ENCODE measurements at places on chromosomes 2 and 18.

DNA sequence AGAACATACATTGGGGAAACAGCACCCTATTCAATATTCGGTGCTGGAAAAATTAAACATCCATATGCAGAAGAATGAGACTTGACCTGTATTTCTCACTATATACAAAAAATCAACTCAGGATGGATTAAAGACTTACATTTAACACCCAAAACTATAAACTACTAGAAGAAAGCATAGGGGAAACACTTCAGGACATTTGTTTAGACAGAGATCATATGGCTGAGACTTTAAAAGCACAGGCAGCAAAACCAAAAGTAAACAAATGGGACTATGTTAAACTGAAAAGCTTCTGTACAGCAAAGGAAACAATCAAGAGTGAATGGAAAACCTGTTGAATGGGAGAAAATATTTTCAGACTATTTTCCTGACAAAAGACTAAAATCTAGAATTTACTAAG is 1694.1 kb upstream of the CELF4 start:
- no peak for DNase-seq

DNA sequence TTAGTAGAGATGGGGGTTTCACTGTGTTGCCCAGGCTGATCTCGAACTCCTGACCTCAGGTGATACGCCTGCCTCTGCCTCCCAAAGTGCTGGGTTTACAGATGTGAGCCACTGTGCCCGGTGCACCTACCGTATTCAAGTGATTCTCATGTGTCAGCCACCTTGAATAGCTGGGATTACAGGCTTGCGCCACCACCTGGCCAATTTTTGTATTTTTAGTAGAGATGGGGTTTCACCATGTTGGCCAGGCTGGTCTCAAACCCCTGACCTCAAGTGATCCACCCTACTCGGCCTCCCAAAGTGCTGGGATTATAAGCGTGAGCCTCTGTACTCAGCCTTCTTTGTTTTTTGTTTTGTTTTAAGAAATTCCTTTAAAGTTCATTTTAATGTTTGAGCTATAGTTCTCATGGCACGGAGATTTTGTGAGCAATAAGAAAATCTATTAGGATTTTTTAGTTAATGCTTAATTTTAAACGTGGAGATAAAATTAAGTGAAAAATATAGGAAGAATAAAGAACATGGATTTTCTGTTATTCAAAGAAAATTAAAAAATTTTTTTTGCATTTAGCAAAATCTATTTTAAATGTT is 242.6 kb downstream of the PHLPP1 start:
- peak; percentile 65 for DNase-seq

DNA sequence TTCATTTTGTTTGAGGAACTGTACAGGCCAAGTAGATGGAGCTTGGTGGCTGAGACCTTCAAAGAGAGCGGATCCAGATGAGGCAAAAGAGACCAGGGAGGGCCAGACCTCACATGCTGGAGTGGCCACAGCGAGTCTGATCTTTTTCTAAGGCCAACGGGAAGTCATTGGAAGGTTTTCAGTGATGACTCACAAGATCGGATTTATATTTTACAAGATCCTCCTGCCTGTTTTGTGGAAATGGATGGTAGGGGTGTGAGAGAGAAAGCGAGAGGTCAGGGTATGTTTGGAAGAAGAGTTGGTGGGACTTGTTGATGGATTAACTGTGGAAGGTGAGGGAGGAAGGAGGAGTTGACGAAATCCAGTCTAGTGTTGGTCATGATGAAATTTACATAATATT is 44.6 kb upstream of the TUBA3D start:
- DNase-seq = no peak

- peak; percentile 28 for DNase-seq
Observed at GRCh38 chr2:182133195-182133891, 147.7 kb downstream of the PPP1R1C start.

GRCh38 chr2:176317623-176318065 is 48.4 kb downstream of the MTX2 start:
- DNase-seq = no peak

GRCh38 chr18:22469926-22470247 is 52.2 kb upstream of the CTAGE1 start:
- peak; percentile 52 for DNase-seq

GRCh38 chr2:157174321-157174720 is 83.2 kb upstream of the GALNT5 start:
- no peak for DNase-seq

GRCh38 chr2:222613715-222614331 is 42.1 kb downstream of the FARSB start:
- peak; percentile 82 for DNase-seq

DNA sequence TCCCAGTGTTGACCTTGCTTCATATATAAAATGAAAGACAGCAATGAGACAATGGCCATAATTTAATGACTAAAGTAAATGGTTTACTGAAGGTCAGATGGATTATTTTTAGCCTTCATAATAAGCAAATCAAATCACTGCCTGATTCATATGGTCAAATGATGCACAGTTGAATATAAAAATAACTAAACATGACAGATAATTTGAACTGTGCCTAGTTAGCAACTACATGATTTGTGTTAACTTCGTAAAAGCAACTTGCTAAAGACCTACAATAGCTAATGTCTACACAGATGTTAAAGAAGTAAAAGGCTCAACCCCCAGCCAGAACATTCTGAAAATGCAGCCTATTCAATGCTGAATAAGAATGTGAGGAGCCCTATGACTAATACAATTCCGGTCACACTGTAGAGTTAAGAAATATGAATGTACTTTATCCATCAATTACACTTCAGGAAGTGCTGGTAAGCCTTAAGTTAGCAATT is 590.8 kb upstream of the CDH2 start:
- DNase-seq = peak; percentile 87

DNA sequence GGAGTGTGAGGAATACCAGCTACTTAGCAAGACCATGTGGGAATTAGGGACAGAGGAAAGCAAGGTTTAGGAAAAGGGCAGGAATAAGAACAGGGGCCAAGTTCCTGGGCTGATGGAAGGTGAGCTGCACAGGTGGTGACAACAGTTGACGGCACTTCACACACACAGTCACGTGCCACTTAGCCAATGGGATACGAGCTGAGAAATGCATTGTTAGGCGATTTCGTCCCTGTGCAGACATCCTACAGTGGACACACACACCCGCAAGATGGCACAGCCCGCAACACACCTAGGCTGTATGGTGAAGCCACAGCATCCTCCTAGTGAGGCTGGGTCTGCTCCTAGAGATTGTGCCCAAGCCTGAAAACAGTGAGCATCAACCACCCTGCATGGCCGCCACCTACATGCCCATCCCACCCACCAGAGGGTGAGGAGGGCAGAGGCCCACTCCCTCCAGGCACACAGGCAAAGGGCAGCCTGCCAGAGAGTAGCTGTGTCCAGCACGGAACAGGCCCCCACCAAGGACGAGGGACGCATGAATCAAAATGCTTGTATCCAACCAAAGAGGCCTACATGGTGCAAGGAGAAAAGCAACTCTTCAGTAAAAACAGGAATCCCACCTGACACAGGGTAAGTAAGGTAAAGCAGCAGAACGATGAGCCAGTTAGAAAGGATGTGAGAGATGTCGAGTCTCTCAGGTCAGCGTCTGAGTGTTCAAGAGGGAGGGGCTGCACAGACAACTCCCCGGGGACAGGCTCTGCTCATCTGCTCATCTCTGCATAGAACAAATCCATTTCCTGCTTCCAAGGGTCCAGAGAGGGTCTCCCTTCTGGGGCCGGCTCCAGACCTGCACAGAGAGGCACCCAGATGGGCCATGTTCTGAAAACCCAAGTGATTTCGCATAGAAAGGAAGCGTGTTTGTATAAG is 51.3 kb downstream of the ZNF516 start:
- DNase-seq = no peak

- DNase-seq = no peak
Observed at GRCh38 chr2:24597181-24597870, 106.3 kb downstream of the NCOA1 start.

DNA sequence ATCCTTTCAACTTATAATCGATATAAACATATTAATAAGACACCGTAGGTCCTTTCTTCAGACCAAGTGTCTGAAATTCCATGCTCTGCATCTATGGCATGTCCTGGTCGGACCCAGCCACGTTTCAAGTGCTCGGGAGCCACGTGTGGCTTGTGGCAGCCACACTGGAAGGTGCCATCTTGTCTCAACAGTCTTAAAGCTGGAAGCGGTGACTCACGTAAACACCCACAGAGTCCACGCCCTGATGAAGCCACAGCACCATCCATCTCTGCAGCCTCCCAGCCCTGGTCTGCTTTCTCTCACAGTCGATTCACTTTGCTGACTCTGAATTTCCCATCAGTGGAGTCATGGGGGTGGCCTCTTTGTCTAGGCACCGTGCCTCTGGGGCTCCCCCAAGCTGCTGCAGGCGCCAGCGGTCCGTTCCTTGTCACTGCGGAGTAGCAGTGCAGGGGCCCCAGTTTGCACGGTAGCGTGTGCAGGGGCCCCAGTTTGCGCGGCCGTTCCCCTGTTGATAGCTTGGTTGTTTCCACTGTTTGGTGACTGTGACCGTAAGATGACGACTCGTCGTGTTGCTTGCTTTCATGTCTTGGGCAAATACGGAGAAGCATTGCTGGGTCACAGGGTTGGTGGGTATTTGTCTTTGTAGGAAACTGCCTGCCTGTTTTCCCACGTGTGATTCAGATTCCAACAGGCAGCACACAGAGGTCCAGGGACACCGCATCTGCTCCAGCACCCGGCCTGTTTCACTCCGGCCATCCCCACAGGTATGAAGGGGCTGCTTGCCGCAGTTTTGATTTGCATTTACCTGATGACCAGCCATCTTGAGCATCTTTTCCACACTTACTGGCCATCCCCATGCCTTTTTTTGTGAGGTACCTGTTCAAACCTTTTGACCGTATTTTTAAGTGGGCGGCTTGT is 240.3 kb downstream of the HDAC4 start:
- no peak for DNase-seq

DNA sequence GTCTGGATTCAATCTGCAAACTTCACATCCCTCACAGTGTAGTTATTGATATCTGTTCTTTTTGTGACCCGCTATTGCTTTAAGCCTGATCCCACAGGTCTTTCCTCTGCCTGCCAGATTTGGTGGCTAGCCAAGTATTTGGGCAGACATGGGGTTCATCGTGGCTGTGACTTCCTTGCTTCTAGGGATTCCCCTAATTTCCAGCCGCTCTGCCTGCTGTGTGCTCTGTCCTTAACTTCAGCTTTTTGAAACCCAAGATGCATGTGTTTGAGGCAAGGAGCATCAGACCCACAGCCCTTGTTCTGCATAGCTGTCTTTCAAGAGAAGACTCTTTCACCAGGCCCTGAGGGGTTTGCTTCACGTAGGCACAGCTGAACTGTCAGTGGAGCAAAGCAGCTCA is 54.2 kb downstream of the NCAPH start:
- DNase-seq = peak; percentile 20

DNA sequence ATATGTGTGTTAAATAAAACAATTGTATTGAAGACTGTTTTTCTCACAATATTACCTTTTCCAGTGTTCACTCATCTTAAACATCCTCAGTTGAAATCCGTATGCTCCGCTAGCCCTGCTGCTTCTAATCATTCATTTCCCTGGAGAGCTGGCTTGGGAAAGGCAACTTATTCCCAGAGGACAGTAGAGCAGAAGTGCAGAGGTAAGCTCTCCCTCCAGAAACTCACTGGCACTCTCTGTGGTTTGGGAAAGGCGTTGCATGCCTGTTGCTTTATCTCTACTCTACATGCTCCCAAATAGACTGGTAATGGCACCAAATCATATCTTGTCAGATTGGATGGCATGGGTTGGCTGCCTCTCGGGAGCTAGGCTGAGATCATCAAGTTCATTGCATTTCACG is 117.1 kb upstream of the BOD1L2 start:
- DNase-seq = peak; percentile 22

DNA sequence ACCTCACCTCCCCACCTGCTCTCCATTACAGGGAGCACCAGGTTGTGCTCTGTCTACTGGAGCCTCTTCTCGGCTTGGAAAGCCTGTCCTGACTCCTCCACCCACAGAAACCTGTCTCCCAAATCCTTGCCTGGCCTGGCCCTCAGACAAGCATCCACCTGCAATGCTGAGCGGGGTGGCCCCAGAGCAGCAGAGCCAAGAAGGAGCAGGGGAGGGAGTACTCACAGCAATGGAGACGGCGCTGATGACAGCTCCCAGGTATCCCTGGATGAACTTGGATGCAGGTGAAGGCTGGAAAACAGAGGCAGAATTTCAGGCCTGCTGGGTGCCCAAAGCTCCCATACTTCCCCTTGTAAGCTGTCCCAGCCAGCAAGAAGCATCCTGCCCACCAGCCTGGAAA is 72.8 kb downstream of the SFXN5 start:
- DNase-seq = no peak

- DNase-seq = no peak
Observed at GRCh38 chr2:20574930-20575329, 76.0 kb downstream of the HS1BP3 start.

DNA sequence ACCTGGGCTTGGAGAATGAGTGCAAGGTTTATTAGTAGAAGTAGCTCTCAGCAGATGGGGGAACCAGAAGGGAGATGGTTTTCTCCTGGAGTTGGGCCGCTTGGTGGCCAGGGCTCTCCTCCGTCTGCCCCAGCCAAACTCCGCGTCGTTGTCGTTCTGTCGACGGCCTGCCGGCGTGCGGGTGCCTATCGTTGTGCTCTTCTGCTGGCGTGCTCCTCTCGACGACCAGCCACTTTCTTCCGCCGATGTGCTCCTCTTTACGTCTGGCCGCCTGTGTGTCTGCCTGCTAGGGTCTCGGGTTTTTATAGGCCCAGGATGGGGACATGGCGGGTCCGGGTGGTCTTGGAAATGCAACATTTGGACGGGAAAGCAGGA is 119.1 kb downstream of the BMPR2 start:
- DNase-seq = no peak

DNA sequence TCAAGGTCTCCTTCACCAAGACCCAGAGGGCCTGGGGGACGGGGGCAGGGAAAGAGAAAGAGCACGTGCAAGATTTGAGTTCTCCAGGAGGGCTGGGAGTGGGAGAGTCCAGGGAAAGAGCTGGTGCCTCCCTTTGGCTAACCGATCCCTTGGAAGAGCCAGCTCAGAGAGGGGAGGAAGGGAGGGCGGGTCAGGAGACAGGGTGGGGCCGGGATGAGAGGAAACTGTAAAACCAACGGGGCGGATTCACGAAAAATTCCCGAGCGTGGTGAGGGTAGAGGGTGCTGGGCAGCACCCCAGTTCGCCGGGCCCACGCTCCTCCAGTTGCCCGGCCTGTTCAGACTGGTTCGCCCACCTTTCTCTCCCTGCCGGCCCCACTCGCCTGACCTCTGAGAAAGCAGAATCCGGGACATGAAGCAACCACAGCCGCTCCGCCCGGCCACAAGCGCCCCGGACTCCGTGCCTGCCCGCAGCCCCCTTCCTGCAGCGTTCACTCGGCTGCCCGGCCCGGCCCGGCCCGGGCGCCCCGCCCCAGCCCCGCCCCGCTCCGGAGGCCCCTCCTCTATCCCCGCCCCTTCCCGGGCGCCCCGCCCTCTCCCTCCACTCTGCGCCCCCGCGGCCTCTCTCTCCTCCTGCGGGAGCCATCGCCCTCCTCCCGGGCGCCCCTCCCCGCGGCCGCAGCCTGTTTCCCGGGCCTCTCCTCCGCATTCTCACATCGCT is 230.9 kb upstream of the SMAD2 start:
- peak; percentile 75 for DNase-seq

- peak; percentile 48 for DNase-seq
Observed at GRCh38 chr18:48868468-48869466, 82.0 kb downstream of the SMAD7 start.

GRCh38 chr2:96507957-96508520 is 2.9 kb upstream of the NEURL3 start:
- peak; percentile 38 for DNase-seq
